ENCODE measurements at places on chromosomes 1 and 21.

DNA sequence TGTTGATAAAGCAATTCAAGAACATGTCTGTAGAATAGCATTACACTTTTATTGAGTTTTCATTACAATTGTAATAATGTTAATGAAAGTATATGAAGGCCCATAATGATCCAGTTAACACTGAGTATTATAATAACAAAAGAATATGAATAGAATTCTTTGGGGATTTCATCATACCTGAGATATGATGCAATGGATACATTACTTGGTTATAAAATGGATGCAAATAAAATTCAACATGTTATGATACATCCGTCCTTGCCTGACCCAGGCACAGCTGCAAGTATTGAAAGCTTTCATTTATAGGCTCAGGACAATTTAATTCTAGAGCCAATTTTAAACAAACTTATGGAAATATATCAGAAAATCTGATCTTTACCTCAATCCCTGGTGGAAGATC lies 8.2 kb upstream of the KCNA3 start:
- no peak for DNase-seq

DNA sequence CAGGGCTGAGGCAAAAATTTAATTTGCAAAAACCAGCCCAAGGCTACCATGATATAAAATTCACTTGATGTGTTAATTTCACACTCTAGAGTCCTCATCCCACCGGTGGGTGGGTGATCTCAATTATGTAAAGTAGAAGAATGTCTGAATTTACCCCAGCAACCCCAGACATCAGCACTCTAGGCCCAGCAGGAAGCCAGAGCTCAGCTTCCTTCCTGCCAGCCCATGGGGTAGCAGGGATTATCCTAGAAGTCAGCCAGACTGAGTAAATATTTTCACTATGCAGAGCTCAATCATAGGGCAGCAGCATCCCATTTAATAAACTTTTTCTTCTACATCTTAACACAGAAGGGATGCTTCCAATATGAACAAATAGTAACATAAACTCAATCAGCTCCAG lies 71.0 kb downstream of the SIPA1L2 start:
- no peak for DNase-seq

GRCh38 chr1:89903550-89903949 lies 82.7 kb downstream of the LRRC8D start:
- DNase-seq = no peak

- no peak for DNase-seq
Observed at GRCh38 chr21:35537604-35538003, 488.5 kb upstream of the RUNX1 start.

DNA sequence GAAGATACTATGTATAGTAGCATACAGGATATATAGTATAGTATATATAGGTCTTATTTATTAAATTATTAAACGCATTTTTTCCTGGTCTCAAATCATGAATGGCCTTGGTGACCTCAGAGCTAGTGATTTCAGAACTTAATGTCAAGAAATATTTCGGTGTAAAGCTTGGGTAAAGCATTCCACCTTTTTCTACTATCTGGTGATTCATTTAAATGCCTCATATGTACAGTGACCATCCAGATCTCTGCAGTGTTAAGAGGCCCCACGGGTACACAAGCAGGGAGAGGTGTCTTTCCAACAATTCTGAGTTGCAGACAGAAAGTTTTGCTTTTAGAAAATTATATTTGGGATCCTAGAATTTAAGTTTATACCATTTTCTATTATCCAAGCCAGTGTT lies 626.5 kb downstream of the PTPRC start:
- DNase-seq = no peak

- no peak for DNase-seq
Observed at GRCh38 chr1:3593745-3594144, 17.6 kb downstream of the MEGF6 start.

GRCh38 chr1:10835421-10835820 lies 39.0 kb upstream of the CASZ1 start:
- peak; percentile 70 for DNase-seq

DNA sequence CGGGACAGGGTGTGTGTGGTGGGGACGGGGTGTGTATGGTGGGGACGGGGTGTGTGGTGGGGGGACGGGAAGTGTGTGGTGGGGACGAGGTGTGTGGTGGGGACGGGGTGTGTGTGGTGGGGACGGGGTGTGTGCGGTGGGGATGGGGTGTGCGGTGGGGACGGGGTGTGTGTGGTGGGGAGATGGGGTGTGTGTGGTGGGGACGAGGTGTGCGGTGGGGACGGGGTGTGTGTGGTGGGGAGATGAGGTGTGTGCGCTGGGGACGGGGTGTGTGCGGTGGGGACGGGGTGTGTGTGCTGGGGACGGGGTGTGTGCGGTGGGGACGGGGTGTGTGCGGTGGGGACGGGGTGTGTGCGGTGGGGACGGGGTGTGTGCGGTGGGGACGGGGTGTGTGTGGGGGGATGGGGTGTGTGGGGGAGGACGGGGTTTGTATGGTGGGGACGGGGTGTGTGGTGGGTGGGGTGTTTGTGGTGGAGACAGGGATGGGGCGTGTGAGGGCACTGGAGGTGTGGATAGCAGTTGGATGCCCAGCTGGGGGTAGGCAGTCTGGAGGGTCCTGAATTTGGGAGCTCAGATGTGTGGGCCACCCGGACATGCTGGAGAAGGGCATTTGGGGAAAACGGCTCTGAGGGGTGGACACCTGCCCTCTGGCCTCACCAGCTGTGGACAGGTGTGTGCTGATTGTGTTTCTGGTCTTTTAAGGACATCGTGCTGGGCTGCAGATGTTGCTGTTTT lies 16.9 kb downstream of the IBA57 start:
- DNase-seq = no peak

DNA sequence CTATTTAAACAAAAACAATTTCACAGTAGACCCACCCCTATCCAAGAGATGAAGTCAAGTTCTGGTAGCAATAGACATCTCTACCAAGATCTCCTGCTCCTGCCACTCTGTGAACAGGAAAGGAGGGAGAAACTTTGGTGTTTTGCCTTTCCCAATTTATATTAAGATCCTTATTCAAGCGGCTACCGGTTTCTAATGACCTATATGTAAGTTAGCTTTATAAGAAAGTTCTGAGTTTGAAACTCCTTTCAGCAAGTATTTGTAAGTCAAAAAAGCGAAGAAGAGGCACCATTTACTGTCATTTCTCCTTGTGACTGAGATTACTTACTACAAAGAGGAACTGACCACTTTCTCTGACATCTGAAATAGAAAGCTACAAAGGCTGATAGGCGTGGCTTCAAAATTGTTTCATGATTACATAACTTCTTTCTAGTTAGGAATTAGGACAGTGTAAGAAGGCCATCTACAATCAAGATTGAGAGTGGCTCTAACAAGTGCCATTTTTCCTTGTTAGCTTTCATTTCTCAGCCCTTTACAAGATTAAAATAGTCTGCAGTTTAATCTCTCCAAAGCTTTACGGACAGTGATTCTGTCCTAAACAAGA lies at the start of gene MNDA:
TSS of gene MNDA (plus strand) at position 448 of the 604 bp plus-strand sequence. CDS start 10,803 bp downstream, outside the sequence.
- no peak for DNase-seq

GRCh38 chr1:247172996-247173395 lies 1.2 kb upstream of the ZNF124 start:
- DNase-seq = no peak
